Fibroblast of lung (primary cell): ENCODE measurements at places on chromosomes 7 and 10. TPM values are rescaled to one million over a fixed set of nuclear protein-coding genes. Genes with fewer than 3 reads are reported as not detected.

DNA sequence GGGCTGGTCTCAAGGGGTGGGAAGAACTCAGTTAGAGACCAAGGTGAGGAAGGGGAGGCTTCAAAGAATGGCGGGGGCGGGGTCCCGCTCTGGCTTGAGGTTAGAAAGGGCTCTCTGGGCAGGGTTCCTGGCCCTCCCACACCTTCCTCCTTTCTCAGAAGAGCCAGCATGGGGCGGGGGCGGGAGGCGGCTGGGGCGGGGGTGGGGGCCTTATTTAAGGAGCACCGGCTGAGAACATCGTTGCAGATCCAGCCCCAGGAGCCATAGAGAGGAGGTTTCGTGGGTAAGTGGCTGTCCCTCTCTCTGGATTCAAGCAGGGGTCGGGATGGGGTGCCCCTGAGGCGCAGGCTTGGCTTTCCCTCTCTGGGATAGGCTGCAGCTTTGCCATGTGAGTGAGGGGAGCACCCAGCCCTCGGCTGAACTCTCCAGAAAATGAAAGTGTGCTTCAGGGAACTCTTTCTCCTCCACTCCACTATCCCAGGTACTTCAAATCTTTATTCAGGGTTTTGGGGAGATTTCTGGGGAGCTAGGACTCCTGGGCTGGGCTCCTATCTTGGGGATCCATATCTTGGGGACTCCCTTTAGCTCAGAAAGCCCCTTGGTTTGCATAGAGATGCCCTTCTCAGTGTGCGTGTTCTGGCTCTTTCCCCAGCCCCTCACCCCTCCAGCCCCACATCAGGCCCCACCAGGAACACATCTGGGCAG, 3.3 kb upstream of the CUEDC2 start:
- no peak for DNase-seq

DNA sequence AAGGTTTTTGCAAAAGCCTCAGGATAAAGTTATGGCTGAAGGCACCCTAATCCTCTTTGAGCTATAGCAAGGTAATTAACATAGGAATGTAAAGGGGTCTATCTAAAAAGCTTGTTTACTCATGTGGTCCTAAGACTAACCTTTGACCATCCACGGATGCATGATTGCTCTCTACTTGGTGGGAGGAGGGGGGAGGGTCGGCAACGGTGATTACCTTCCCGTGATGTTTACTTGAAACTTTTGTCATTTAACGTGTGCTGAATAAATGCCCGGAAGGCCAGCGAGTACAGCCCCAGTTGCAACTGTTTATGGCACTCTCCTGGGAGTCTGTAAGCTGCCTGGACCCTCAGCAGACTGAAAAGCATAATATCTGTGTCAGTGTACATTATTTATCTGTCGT, 78.9 kb upstream of the GPR22 start:
- DNase-seq = no peak

GRCh38 chr10:62133618-62134017, 135.0 kb downstream of the RTKN2 start:
- DNase-seq = no peak

Gene IFIT1B
- under 0.01 TPM in 1 of 2 replicates, not detected in the other for total RNA-seq

Gene SLC26A3
- total RNA-seq = not detected in 2 replicates

Gene MMD2
- not detected in 2 replicates for total RNA-seq
